ENCODE measurements at places on chromosomes 4 and X. TPM values are rescaled to one million over a fixed set of nuclear protein-coding genes. Genes with fewer than 3 reads are reported as not detected.

- no peaks in the 10 kb centered on the region for H3K27me3 ChIP-seq
- no peak for DNase-seq
- H3K27ac ChIP-seq, result no peak overlapping the region
- no peak overlapping the region for H3K4me3 ChIP-seq
- H3K4me1 ChIP-seq, result no peaks in the 10 kb centered on the region
These were observed 115.1 kb downstream of the RASGEF1B start for GRCh38 chr4:81356621-81357020.

- H3K4me3 ChIP-seq, result no peak overlapping the region
- DNase-seq, result peak; percentile 48
- H3K27me3 ChIP-seq, result no peaks in the 10 kb centered on the region
- H3K27ac ChIP-seq, result peak overlapping the region; percentile 3
- H3K4me1 ChIP-seq, result no peaks in the 10 kb centered on the region
- H3K36me3 ChIP-seq, result no peaks in the 10 kb centered on the region
These were observed 460.3 kb downstream of the SPRY1 start for GRCh38 chr4:123856689-123857545.

FGFR3 gene
- 32.3 TPM for total RNA-seq

MYL5 gene
- total RNA-seq, result 17.3 TPM

DNA sequence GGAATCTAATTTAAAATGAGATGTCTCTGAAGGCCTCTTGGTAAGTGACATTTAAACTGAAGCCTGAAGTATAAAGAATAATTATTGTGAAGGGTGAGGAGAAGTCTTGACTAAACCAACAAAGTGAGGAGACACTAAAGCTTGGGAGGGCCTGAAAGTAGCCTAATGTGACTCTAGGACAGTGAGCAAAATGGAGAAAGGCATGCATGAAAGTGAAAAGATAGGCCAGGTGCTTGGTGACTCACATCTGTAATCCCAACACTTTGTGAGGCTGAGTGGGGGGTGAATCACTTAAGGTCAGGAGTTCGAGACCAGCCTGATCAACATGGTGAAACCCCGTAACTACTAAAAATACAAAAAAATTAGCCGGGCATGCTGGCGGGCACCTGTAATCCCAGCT lies 46.9 kb upstream of the SMARCAD1 start:
- no peaks in the 10 kb centered on the region for H3K36me3 ChIP-seq
- no peaks in the 10 kb centered on the region for H3K4me1 ChIP-seq
- no peaks in the 10 kb centered on the region for H3K27me3 ChIP-seq
- no peak overlapping the region for H3K4me3 ChIP-seq
- no peak for DNase-seq

DNA sequence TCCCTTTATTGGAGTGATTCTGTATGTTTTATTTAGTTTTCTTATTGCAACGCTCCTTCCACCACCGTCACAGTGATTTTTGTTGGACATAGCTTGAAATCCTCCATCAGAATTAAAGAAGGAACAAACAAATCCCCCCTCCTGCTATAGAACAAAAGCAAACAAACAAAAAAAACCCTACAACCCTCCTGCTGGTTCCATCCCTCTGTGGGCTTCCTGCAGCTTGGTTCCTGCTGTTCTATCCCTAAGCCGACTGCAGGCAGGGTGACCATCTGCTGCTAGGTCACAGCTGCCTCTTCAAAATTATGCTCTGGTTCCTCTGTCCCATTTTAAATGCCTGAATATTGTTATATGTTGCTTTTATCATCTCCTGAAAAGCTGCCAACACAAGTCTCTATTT lies 116.8 kb upstream of the AGA start:
- H3K4me1 ChIP-seq, result no peaks in the 10 kb centered on the region
- no peak overlapping the region for H3K27ac ChIP-seq
- no peaks in the 10 kb centered on the region for H3K27me3 ChIP-seq
- no peak for DNase-seq
- no peak overlapping the region for H3K4me3 ChIP-seq
- no peaks in the 10 kb centered on the region for H3K36me3 ChIP-seq
